ENCODE measurements at places on chromosomes 7 and 10. TPM values are rescaled to one million over a fixed set of nuclear protein-coding genes. Genes with fewer than 3 reads are reported as not detected.

DNA sequence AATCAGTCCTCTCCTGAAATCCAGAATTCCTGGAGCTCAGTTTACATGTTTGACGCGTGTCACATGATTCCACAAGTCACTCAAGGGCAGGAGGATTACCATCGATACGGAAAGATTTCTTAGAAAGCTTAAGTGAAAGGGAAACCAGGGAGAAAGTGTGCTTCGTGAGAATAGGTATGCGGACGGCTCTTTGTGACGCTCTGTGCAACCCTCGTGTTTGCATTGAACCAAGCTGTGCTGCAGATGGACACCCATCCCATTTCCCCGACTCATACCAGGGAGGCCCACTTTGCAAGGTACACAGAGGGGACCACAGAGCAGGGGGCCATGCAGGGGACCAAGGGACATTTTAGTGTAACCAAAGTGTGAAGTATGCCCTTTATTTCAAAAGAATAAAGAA is 43.2 kb downstream of the IKZF1 start:
- H3K27me3 ChIP-seq, result peaks cover 12% of the 10 kb centered on the region
- no peak for DNase-seq
- H3K27ac ChIP-seq, result no peak overlapping the region

The NPSR1 gene
- not detected for total RNA-seq

- DNase-seq, result no peak
- H3K36me3 ChIP-seq, result no peaks in the 10 kb centered on the region
- H3K27ac ChIP-seq, result no peak overlapping the region
These were observed 43.1 kb downstream of the EGFR start for GRCh38 chr7:55061726-55062499.

DNA sequence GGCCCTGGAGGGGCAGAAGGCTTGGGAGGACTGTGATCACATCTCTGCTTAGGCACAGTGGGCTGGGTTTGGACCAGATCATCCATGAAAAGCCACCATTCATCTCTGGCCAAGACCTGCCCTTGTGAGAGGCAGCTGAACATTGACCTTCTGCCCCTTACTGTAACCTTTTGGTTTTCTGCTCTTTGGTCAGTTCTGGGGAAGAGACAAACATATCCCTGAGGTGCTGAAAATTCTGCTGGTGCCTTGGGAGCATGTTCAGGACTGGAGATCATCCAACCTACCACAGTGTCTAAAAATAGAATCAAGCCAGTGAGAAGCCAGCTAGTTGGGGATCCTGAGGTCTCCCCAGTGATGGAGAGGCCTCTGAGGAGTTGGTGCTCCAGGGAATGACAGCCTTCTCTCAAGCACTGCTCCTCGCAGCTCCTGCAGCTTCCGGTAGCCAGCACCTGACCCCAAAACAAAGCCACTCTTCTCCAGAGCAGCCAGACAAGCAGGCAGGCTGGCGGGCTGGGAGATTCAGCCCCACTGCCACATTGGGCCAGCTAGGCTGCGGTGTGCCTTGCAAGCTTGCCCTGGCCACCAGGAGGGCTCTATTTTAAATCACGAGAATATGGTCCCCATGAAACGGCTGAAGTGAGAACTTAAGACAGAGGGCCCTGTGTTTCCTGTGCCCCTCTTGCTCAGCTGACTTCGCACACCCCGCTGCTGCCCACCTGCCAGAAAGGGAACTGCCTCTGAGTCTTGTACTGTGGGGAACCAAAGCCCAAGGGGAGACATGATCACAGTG is 37.8 kb upstream of the UBE2H start:
- no peak overlapping the region for H3K27ac ChIP-seq
- H3K27me3 ChIP-seq, result no peaks in the 10 kb centered on the region
- H3K4me1 ChIP-seq, result peaks cover 32% of the 10 kb centered on the region
- DNase-seq, result no peak

The LRRD1 gene
- not detected for total RNA-seq
